ENCODE measurements at places on chromosomes 5 and 9.

DNA sequence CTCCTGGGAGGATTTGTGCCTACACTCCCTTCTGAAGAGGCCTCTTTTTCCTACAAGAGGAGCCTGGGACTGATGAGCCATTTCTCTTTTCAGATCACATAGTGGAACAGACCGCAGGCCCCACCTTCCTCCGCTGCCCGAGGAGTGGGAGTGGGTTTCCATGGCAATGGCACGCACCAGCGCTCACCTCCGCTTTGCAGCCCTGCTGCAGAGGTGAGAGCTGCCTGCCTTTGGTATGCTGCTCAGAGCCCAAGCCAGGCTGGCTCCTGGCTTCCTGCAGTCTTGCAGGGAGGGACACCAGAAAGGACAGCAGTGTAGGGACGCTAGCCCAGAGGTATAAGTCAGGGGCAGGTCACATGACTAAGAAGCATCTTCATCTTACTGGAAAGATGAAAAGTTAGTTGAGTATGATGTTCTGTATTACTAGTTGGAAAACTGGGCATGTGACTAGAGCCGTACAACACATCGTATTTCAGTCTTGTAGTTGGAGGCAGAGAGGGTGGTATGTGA is 12.4 kb downstream of the PTTG1 start:
- DNase-seq = no peak

DNA sequence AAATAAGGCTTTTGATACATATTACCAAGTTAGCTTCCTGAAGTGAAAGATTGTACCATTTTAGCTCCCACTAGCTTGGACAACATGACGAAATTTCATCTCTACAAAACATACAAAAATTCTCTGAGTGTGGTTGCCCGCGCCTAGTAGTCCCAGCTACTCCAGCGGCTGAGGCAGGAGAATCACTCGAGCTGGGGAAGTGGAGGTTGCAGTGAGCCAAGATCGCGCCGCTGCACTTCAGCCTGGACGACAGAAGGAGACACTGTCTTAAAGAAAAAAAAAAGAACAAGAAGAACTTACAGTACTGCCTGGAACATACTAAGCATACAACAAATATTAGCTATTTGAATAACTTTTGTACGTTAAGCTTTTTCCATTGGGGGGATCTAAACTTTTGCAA is 29.7 kb upstream of the NRG2 start:
- no peak for DNase-seq

DNA sequence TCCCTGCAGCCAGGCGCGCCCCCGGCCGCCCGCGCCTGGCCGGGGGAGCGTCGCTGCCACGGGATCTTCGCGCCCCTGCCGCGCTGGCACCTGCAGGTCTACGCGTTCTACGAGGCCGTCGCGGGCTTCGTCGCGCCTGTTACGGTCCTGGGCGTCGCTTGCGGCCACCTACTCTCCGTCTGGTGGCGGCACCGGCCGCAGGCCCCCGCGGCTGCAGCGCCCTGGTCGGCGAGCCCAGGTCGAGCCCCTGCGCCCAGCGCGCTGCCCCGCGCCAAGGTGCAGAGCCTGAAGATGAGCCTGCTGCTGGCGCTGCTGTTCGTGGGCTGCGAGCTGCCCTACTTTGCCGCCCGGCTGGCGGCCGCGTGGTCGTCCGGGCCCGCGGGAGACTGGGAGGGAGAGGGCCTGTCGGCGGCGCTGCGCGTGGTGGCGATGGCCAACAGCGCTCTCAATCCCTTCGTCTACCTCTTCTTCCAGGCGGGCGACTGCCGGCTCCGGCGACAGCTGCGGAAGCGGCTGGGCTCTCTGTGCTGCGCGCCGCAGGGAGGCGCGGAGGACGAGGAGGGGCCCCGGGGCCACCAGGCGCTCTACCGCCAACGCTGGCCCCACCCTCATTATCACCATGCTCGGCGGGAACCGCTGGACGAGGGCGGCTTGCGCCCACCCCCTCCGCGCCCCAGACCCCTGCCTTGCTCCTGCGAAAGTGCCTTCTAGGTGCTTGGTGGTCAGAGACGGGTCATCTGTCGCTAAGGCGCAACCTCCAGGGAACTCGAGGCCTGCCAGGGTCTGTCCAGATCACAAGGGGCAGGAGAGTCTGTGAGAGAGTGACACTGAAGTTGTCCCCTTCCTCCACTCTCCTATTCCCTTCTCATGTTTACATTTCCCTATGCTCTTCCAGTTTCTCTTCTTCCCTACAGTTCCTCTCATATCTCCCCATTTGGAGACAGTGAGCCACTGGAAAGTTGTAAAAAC is 1.3 kb downstream of the GPR150 start:
- DNase-seq = peak; percentile 47

GRCh38 chr5:3602785-3603502 is 7.3 kb downstream of the IRX1 start:
- no peak for DNase-seq

- DNase-seq = no peak
Observed at GRCh38 chr9:18208166-18209059, 265.5 kb upstream of the ADAMTSL1 start.

- no peak for DNase-seq
Observed at GRCh38 chr9:100308965-100309564, 43.7 kb downstream of the TEX10 start.

- DNase-seq = no peak
Observed at GRCh38 chr9:18720691-18721090, 246.7 kb downstream of the ADAMTSL1 start.

DNA sequence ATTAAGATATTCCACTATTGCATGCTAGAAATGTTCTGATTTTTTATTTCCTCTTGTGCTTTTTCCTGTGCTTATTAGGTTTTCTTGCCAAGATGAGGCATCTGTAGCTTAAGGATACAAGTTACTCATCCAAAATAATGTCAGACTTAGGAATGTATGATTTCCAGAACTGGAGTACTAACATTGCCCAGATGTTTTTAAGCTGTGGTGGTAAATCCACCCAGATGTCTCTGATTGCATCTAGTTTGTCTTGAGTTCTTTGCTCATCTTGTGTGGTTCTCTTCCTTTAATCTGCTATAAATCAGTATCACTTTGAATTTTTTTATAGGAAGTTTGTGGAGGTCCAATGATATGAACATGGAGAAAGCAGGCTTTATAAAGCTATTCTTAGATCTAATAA is 337.5 kb upstream of the ZNF608 start:
- no peak for DNase-seq

GRCh38 chr9:83775932-83776331 is 41.6 kb downstream of the GKAP1 start:
- no peak for DNase-seq

- no peak for DNase-seq
Observed at GRCh38 chr5:152400846-152401245, 4.2 kb downstream of the NMUR2 start.

DNA sequence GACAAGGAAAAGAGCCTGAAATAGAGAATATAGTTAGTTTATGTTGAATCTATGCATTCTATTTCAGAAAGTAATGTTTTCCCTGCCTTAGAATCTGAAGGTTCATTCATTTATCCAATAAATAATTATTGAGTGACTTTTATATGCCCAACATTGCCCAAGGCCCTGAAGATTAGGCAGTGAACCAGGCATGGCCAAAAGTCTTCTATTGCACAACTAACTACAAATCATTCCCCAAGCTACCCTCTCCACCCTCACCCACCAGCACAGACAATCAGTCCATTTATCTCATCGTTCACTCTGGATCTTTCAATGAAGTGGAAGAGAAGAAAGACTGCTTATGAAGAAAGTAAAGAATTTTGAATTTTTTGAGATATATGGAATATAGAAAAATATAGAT is 268.4 kb downstream of the PLK2 start:
- DNase-seq = no peak

DNA sequence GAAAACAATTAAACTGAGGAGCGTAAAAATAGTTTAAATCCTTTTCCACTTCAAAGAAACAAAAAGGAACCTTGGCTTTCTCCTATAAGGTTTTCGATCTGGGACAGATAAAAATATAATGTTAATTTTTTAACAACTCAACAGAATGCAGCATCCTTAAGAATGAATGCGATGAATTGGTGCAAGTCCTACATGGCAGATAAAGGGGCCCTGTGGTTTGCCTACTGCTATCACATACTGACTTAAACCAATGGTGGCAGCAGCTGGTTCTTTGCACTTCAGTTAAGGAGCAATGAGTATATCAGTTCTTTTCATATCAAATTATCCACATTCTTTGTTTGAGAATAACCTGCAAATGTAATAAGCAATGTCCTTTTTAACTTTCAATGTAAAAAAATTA is 12.4 kb upstream of the TYRP1 start:
- DNase-seq = no peak

DNA sequence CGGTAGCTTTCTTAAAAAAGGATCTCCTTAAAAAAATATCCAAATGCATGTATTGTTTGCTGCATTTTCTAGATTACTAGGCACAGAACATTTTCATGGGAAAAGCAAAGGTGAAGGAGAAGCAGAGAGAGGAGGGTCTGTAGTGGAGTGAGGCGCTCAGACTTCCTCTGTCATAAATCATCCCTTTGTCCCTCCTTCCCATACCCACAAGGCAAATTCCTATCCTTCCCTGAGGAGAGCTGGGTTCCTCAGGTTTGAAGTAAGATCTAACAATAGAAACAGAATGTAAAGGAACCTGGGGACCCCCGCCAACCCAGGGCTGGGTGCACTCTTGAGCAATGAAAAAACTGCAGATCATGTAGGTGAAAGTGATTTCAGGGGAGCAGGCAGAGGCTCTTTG is 149.2 kb upstream of the ANKH start:
- DNase-seq = no peak

Data from GDM1 (cell line).